Stimulated activated CD4-positive, alpha-beta T cell treated with anti-CD3 and anti-CD28 coated beads, TNF-alpha, amount 100 ng/mL, for 24 hours (primary cell): ENCODE measurements at places on chromosomes 11 and 22.
A peak's percentile ranks its signal among the peaks of the same experiment; 100 is the strongest.

- peak; percentile 30 for DNase-seq
These were observed 58.9 kb downstream of the MYEOV start for GRCh38 chr11:69352715-69353319.

DNA sequence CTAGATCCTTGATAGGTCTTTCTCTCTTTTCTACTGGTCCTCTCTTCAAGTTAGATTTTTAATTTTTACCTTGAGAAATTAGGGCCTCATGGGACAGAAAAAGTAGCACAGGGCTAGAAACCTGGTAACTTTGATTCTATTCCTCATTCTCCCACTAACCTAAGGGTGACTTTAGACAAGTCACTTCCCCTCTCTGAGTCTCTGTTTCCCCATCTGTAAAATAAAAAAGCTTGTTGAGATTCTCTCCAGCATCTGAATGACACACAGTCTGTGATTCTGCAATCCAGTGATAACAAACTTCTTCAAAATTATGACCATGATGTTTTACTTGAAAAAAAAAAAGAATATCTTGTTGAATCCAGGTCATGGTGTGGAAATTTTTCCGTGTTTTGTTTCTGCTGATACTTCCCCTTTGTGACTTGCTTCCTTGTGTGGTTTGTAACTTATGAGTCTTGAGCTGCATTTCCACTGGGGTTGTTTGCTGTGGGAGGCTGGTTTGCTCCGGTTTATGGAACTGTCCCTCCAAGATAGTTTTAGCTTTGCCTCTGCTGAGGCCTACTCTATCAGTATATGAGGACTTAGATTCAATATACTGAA lies 9.8 kb upstream of the MPEG1 start:
- no peak for DNase-seq

DNA sequence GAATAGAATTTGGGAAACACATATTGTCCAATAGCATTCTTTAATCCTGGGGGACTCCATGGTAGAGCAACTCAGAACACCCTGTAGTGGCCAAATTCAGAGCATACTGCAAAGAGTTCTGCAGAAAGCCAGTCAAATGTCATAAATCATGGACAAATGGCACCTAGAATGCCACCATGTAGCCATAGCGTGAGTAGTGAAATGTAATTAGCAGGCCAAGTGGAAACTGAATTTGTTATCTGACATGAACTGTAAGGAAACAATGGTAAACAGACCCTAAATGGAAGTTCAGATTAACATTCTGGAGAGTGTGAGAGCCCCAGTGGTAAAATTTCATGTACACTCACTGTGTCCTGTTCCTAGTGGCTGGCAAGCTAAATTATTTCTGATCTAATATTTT lies 7.0 kb upstream of the PRSS23 start:
- no peak for DNase-seq

DNA sequence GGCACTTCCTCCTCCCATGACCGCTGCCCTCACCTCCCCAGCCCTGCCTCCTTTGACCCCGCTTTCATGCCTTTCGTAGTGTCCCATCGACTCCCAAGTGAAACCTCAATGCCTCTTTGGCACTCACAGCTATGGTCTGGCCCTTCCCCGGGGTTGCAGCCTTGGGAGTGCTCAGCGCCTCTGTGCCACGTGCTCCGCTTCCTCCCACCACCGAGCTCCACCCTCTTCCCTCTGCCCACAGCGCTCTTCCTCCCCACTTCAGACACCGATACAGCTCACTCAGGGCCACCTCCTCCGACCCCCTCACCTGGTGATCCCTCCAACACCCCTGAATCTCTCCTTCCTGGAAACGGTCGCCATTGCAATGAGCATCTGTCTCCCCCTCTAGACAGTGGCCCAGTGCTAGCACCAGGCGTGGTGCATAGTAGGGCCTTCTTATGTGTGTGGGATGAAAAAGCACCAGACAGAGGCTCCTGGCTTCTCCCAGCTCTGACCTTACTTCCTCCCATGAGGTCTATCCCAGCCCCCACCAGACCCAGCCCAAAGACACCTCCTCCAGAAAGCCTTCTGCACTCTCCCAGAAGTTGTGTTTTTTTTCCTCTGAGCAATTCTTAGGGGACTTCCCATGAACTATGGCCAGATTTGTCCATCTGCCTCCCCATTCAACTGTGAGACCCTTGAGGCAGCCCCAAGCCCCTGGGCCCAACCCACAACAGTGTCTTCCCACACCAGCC lies 16.4 kb upstream of the SCGB1A1 start:
- DNase-seq: peak; percentile 51

- no peak for DNase-seq
These were observed 228.2 kb upstream of the BLID start for GRCh38 chr11:122344215-122344614.

DNA sequence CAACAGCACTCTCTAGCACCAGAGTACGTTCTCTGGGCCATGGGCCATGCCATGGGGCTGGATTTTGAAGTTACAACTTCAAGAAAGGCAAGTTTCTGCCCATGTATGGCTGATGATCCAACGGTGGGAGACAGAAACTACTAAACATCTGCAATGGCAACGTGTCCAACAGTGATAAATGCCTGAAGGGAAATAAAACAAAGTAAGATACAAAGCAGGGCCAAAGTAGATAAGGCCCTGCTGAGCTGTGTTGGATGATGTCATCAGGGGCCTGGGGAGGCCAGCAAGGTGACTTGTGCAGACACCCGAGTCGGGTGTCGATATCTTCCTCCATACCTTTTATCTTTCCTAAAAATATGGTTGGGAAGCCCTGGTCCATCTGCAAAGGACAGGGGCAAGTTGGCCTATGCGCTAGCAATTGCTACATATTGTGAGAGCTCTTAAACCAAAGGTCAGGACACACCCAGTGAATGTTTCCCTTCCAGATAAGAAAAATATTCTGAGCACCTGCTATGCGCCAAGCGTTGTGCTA lies 487.2 kb downstream of the MN1 start:
- no peak for DNase-seq

DNA sequence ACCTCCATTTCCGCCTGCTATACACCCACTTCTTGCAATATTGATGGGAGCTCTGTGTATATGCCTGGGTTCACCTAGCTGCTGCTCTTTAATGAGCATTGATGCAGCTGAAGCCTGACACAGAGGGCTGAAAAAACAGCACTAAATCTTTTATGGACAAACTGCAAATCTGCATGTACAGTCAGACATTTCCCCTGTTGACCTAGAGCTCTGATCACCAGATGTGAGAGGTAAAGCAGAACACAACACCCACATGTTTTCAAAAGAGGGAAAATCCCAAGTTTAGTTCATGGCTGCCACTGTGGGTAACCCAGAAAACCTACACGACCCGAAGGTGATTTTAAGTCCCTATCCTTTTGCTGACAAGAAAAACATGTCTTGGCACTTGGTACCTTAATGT lies 303.0 kb upstream of the PITPNB start:
- no peak for DNase-seq

DNA sequence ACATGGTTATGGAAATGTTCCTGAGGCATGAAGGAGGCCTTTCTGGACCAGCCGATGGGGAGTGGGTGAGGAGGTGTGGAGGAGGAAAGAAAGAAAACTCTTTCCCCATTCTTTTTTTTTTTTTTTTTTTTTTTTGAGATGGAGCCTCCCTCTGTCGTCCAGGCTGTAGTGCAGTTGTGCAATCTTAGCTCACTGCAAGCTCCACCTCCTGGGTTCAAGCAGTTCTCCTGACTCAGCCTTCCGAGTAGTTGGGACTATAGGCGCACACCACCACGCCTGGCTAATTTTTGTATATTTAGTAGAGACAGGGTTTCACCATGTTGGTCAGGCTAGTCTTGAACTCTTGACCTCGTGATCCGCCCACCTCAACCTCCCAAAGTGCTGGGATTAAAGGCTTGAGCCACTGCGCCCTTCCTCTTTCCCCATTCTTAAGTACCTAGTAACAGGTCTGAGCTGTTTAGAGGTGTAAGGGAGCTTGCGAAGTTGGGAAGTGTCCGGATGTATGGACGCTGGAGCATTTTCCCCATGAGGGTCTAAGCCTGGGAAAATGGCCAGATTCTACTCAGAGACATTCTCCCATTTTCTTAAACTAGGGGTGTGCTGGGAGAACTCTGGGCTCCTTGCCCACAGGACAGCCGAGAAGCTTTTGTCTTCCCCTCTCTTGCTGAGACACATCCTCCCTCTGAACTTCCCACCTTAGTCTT lies 135.8 kb downstream of the TEAD1 start:
- DNase-seq: no peak

- DNase-seq: no peak
These were observed 40.2 kb downstream of the ZNF195 start for GRCh38 chr11:3338569-3339339.

DNA sequence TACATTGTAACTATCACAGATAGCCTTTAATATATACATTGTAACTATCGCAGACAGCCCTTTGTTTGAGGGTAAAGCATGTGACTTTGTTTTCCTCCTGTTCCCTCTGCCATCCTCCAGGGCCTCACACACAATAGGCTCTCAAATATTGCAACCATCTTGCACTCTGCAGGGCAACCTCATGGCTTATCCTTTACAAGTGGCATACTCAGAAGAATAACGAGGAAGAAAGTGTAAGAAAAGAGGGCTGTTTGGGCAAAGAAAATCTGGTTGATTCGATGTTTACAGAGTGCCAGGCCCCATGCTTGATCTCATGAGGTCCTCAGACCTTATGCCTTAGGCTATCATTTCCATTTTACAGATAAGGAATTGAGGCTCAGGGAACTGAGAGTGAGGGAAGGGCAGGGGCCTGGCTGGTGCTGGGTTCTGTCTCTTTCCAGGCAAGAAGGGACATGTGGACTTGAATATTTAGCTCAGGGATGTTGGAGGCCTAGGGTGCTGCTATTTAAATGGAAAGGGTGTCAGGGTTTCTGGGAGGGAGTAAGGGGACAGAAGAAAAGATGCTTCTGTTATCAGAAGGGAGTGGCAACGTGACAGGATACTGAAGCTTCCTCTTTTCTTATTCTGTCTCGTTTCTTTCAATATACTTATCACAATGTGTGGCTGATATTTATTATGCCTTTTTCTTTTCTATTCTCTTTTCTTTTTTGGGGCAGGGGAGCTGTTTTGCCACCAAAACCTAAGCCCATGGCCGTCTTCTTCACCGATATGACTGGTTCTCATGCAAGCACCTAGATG lies 1.1 kb upstream of the SAMM50 start:
- no peak for DNase-seq

GRCh38 chr11:133834682-133835592 lies 10.4 kb downstream of the SPATA19 start:
- peak; percentile 9 for DNase-seq

- DNase-seq: no peak
These were observed 102.1 kb downstream of the NECTIN1 start for GRCh38 chr11:119626871-119627270.

DNA sequence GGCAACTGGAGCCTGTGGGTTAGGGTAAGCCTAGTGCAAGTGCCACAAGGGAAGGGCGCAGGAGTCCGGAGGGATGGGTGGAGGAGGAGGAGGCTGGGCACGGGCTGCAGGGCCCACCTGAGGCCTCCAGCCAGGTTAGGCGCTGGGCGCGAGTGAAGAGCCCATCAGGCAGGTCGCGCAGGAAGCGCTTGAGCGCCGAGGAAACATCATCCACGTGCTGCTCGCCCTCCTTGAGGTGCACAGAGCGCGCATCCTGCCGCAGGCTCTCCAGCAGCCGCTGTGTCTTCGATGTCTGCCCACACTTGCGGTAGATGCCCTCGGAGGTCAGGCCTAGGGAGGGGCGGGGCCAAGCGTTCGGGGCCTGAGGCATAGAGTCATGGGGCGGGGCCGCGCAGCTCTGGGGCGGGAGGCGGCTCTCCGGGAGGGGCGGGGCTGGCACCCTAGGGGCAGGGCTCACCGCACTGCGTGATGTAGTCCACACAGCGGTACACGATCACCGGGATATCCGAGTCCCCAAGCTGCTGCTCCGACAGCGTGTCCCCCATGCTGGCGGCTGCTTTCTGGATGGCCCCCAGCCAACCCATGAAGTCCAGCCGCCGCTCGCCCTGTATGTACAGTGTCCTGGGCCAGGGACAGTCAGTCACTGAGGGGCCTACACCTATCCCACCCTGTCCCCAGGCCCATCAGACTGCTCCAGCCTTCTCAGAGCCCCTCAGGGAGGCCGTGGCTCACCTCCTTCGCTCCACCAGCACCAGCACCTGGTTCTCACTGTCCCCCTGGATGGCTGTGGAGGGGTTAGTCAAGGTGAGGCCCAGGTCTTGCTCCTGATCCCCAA lies 22.9 kb upstream of the PDE2A start:
- no peak for DNase-seq

- DNase-seq: no peak
These were observed 42.9 kb downstream of the CBL start for GRCh38 chr11:119248750-119249670.

- no peak for DNase-seq
These were observed 98.9 kb downstream of the TRAF6 start for GRCh38 chr11:36411202-36411640.

DNA sequence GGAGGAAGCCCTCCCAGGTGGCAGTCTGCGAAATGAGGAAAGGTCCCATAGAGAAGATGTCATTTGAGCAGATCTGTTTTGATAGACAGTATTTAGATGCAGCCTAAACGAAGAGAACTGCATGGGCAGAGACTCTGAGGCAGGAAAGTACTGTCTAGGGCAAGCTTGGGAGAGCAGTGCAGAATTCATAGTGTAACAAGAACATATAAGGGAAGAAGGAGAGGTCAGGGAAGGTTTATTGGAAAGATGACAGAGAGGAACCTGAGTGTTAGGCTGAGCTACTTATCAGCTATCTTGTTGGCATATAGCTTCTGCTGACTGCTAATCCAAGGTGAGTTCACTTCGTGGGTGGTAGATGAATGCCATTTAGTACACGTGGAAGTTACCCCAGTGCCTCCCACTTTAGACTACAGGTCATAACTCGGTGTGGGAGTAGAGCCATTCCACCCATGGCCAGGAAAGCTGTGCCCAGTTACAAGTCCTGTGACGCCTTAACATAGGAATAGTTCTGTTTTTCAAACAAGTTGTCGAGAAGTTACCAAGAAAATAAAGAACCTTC lies 99.5 kb downstream of the DBX1 start:
- no peak for DNase-seq

DNA sequence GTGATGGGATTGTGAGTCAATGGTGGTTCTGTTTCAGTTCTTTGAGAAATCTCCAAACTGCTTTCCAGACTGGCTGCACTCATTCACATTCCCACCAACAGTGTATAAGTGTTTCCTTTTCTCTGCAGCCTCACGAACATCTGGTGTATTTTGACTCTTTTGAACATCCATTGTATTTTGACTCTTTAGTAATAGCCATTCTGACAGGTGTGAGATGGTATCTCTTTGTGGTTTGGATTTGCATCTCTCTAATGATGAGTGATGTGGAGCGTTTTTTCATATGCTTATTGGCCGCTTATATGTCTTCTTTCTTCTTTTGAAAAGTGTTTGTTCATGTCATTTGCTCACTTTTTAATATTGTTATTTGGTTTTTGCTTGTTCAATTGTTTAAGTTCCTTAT lies 19.4 kb downstream of the NELL1 start:
- DNase-seq: no peak

- DNase-seq: peak; percentile 52
These were observed 44.2 kb upstream of the TTLL12 start for GRCh38 chr22:43230971-43231723.
